MV-4-11 (cell line): ENCODE measurements at places on chromosomes 6 and 20.

- no peak for DNase-seq
These were observed 247.5 kb upstream of the RNF217 start for GRCh38 chr6:124714728-124715127.

DNA sequence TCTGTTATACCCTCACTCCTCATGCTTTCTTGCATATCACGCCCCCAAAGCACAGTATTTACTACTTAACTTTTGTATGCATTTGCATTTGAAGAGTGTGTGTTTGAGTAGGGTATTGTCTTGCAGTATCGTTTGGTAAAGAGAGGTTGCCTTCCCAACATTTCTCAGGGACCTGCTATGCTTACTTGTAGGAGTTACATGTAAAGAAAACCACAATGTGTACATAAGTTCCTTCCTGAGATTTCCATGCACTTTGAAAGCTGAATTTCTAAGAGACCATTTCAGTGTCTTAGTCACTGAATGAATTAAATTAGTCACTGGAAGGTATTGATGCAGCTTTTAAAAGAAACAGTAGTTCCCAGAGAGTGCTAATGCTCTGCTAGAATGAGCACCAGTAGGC, 159.3 kb upstream of the LAMA2 start:
- no peak for DNase-seq

DNA sequence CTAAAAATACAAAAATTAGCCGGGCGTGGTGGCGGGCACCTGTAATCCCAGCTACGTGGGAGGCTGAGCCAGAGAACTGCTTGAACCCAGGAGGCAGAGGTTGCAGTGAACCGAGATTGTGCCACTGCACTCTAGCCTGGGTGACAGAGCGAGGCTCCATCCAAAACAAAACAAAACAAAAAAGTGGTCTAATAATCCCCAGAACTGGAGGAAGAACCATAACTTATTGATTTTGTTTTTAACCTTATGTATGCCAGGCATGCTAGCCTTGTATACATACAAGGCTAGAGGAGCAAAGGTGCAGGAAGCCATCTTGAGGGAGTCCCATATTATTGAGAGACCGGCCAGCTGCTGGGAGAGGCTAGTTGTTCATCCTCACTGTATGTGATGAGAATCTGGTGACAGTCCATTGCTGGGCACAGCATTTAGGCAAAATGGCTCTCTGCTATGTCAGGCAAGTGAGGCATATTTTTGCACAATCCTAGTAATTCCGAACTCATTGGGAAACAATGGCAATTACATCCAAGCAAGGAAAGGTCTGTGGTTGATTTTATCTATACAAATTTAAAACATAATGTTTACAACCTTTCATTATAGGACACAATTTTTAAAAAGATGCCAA, 18.0 kb downstream of the HFE start:
- no peak for DNase-seq

GRCh38 chr20:44400671-44400969, 45.1 kb downstream of the HNF4A start:
- no peak for DNase-seq
